ENCODE measurements at places on chromosomes 2 and 18. TPM values are rescaled to one million over a fixed set of nuclear protein-coding genes. Genes with fewer than 3 reads are reported as not detected.

The CTLA4 gene
- not detected for polyA plus RNA-seq

The PRKAG3 gene
- polyA plus RNA-seq = not detected

GRCh38 chr2:43075811-43076585 is 150.4 kb downstream of the ZFP36L2 start:
- no peak for DNase-seq

DNA sequence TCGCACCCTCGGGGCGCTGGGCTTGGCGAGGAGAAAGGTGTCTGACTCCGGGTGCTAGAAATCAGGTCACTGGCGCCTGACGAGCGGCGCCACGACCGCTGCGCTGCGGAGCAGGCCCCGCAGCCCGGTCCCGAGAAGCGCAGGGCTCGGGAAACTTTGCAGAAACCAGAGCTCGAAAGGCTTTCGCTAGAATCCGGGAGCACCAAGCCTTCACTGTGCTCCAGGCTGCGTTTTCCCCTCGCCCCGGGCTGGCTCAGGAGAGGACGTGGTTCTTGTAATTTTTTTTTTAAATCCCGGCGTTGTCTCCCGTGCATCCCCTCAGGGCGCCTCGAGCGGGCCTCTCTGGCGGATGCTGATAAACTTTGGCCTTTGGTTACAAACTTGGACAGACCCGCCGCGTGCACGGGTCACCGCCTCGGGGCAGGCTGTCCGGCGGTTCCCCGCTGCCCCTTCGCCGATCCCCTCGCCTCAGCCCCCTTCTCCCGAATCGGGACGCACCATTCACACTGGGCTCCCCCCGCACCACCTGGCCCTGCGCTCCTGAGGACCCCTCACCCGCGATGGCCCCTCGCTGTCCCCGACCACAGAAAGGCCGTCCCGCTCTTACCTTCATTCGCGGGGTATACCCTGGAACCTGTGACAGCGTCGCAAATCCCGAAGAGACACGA is 419 bp downstream of the EPHA4 start:
- no peak for DNase-seq

DNA sequence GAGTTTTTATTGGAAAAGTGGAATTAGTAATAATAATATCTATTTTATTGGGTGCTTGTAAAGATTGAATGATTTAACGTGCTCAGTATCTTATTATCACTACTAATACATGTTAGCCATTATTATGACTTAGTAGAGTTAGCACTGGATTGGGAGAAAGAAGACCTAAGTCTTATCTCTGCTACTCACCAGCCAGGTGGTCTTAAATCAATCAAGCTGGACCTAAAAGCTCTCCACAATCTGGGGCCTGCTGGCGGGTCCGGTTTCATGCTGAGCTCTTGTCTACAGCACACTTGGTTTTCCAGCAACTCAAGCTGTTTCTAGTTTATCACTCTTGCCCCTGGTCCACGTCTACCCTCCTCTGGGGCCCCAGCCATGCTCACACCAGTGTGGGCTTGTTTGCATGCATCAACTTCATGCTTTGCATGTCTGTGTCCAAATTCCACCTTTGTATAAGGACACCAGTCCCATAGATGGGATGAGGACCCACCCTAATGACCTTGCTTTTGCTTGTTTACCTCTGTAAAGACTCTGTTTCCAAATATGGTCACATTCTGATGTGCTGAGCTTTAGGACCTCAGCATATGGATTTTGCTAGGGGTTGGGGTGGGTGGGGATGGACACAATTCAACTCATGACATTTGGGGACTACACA is 363.1 kb downstream of the LPIN1 start:
- no peak for DNase-seq

The CYP27C1 gene
- 7.9 TPM for polyA plus RNA-seq

GRCh38 chr2:130949954-130950353 is 113.2 kb downstream of the ARHGEF4 start:
- DNase-seq = peak; percentile 9

DNA sequence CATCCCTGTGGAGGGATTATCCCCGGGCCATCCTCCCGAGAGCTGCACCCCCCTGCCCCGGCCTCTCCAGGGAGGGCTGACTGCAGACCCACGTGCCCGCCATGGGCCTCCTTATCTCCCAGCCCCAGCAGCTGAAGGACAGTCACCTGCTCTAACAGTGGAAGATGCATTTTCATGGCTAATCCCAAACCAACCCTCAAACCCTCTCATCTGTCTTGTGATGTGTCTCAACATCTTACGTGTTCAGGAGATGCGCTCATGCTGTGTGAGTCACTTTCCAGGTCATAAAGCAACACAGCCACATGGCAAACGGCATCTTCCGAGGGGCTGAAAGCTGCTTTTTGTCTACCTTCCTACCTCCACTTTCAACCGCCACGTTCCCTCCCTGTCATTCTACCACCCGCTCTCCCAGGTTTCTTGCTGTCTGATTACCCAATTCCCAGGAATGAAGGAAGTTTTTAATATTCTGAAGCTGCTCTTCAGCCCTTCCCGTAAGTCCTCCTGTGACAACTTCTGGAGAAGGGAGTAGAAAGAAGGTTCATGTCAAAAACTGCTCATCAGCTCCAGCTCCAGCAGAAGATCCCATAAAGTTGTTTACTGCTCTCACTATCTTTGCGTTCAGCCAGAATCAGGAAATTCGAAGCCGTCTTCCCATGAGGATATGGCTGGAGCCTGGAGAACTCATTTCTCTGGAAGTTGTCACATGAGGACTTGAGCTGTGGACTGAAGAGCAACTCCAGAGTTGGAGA is 54.5 kb downstream of the MBP start:
- DNase-seq = no peak

The GALNT3 gene
- polyA plus RNA-seq = 34.4 TPM

The CD8B gene
- polyA plus RNA-seq = not detected

DNA sequence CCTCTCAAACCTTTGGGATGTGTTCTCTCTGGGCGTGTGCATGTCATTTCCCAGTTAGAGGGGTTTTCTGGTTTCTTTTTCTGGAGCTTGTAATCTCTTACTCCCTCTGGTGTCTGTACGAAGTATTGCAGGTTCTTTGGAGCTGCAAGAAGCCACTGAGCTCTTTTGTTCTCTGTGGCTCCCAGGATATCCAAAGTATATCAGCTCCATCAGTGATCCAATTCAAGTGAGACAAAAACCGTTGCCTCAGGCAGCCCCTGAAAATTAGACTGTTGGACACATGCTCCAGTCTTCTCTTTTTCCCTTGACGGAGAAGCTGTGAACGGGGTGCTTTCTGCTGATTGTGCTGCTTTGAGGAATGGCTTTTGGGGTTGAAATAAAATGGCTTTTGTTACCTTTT is 59.0 kb upstream of the LDLRAD4 start:
- peak; percentile 44 for DNase-seq

Measured in keratinocyte (primary cell).